ENCODE measurements at places on chromosomes 5 and 9.
A peak's percentile ranks its signal among the peaks of the same experiment; 100 is the strongest.

DNA sequence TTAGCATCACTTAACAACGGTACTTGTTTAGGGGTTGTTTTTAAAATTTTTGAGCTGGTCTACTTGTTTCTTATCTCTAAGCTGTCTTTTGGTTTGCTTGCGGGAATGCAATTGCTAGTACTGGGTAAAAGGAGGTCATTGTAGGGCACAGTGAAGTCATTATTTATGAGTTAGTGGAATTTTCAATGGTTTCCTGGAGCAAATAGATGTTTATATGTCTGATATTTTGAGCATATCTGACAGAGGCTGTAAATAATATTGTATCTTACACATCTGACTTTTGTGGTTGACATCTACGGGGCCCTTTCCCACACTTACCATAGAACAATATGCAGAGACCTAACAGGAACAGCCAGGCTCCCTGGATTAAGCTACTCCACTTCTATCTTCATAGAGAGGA is 90.4 kb upstream of the IL6ST start:
- no peak for DNase-seq

- DNase-seq = peak; percentile 50
These were observed 73.4 kb downstream of the FBXO38 start for GRCh38 chr5:148457183-148457620.

GRCh38 chr5:87741881-87742280 is 329.2 kb upstream of the CCNH start:
- no peak for DNase-seq

DNA sequence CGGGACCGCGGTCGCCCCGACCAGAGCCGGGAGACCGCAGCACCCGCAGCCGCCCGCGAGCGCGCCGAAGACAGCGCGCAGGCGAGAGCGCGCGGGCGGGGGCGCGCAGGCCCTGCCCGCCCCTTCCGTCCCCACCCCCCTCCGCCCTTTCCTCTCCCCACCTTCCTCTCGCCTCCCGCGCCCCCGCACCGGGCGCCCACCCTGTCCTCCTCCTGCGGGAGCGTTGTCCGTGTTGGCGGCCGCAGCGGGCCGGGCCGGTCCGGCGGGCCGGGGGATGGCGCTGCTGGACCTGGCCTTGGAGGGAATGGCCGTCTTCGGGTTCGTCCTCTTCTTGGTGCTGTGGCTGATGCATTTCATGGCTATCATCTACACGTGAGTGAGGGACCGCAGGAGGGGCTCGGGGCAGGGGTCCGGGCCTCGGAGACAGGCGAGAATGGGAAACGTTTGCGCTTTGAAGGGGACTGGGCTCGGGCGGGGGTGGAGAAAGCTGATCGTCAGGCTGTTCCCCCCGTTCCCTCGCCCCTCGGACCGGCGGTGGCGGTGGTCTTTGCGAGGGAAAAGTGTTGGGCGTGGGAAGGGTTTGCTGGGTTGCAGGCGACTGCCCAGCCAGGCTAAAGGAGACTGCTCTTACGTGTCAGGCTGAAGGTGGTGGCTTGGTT is 457 bp downstream of the UGCG start:
- no peak for DNase-seq

DNA sequence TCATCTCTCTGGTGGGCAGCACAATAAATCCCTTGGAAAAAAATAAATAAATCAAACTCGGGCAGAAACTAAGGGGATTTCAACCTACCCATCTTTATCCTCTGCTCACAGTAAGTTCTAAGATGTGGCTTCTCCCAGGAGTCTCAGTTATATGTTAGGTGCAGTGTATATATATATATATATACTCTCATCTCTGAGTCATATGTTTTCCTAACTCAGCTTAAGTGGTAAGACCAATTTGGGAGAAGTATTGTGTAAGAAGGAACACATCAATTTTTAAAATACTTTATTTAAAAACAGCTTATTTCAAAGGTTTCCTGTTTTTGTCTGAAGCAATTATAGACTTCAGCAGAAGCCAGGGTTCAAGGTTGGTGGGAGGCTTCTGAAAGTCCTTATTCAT is 20.3 kb upstream of the OSMR start:
- DNase-seq = no peak

- no peak for DNase-seq
These were observed 710 bp downstream of the HSD17B4 start for GRCh38 chr5:119453040-119453373.

- no peak for DNase-seq
These were observed 151.4 kb downstream of the COL23A1 start for GRCh38 chr5:178438796-178439195.

DNA sequence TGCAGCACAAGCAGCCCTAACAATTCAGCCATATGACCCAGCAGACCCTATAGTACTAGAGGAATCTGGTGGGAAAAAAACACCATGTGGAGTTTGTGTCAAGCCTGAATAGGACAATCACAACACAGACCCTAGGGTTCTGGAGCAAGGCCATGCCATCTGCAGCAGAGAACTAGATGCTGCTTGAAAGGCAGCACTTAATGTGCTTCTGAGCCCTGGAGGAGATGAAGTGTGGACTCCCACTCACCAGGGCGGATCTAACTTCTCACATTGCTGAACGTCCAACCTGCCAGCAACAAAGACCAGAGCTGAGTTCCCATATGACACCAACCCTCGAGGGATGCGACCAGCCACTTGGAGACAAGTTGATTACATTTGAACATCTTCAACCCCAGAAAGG is 43.2 kb downstream of the GABBR2 start:
- DNase-seq = no peak

DNA sequence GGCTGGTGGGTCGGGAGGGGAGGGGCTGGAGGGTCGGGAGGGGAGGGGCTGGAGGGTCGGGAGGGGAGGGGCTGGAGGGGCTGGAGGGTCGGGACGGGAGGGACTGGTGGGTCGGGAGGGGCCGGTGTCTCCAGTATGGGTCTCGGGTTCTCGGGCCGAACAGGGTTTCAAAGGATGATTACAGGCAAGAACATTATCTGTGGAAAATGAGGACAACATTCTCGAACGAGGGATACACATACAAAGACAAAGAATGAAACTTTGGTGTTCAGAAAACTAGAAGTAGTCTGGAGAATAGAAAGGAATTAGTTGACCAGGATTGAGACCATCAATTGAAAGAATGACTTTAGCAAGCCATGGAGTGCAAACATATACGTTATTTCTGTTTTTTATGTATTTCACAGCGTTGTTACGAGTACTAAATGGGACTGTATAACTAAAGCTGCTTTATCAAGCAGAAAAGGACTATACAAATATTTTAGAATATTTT is 360 bp upstream of the ZCCHC10 start:
- DNase-seq = no peak

DNA sequence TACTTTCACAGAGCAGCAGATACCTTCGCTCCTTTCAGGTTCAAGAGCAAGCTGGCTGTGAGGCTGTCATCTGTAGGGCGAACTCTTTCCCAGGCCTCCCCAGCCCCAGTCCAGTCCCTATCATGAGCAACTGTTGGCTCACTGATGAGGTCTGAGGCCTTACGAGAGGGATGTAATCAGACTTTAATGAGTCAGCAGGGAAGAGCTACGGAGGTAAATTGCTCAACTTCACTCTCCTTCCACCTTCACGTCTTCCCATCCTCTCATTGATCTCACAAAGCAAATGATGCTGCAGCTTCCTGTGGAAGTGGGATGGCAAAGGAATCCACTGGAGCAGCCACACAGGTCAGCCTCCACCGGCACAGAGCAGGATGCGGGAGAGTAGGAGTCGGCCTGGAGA is 130.7 kb upstream of the TBCA start:
- no peak for DNase-seq

DNA sequence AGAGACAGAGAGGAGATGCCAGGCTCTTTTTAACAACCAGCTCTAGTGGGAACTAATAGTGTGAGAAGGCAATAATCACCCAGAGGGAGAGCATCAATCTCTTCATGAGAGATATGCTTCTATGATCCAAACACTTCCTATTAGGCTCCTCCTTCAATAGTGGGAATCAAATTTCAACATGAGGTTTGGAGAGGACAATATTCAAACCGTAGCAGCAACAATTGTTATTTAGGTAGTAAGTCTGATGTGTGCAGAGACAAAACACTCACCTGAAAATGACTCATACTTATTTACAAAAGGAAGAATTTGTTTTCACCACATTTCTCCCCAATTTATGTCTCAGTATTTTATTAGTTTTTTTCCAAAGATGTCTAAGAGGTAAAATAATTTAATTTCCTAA is 144.3 kb downstream of the ST8SIA4 start:
- no peak for DNase-seq

DNA sequence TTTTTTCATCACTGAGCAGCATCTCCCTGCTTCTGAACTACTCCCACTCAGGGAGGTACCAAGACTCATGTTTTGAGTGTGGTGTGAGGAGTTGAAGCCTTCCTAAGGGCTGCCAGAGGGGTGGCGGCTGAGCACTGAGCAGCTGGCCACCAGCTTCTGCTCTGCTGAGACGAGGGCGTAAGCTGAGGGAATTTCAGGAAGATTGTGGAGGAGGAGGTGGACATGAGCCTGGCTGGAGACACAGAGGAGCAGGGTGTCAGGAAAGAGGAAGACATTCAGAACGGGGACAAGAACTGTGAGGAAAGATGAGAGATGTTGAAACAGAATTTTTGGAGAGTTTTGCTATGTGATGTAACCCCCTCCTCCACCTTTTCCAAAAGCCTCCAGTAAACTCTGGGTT is 7.8 kb downstream of the LCP2 start:
- no peak for DNase-seq

DNA sequence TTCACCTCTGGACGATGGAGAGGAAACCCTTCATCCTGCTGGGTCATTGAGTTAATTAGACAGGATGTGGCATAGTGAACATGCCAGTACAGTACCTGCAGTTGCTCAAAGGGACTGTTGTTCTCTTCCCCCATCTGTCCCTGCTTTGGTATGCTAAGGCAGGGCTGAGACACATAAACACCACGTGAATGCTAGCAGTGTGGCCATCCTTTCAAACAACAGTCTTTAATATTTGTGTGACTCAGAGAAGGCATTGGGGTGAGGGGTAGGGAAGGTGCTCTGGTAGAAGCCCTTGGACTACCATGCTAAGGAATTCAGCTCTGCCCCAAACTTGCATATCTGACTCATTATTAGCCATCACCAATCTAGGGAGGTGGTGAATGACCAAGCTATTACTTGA is 180.2 kb upstream of the ZNF618 start:
- DNase-seq = no peak

GRCh38 chr9:130444565-130445221 is at the start of gene ASS1:
Gene ASS1 (plus strand): TSS chr9:130444961. CDS start chr9:130452229, 7,268 bp downstream.
- no peak for DNase-seq

DNA sequence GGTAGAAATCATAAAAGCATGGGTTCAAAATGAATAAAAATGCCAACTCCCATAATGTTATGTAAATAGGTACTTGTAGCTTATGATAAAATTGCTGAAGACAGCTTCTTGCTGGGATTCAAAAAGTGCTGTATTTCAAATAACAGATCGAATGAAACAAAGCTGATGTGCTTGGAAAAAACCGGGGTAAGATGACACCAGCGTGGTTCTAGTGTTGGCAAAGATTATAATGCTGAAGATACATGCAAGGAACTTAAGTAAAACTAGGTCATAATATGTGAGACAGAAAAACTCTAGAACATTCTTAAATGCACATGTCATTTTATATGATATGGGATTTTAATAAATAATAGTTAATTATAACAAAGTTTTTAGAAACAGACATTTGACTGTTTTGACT is 44.4 kb upstream of the APC start:
- DNase-seq = no peak

GRCh38 chr5:35096932-35097331 is 49.2 kb upstream of the AGXT2 start:
- DNase-seq = no peak

DNA sequence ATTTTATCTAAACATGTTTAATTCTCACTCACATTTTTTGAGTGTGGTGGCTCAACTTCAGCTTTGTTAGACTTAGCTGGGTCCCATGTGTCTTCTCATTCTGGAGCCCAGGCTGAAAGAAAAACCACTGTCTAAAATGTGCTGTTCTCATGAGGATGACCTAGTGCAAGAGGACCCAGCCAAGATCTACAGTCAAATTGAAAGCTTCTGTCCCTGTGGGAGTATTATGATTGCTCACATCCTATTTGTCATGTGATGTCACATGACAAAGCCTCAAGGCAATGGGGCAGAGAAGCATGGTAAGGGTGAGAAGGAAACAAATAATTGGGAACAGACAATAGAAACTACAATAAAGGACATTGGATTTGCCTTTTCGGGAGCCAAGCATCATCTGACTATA is 113.4 kb upstream of the ASTN2 start:
- no peak for DNase-seq

DNA sequence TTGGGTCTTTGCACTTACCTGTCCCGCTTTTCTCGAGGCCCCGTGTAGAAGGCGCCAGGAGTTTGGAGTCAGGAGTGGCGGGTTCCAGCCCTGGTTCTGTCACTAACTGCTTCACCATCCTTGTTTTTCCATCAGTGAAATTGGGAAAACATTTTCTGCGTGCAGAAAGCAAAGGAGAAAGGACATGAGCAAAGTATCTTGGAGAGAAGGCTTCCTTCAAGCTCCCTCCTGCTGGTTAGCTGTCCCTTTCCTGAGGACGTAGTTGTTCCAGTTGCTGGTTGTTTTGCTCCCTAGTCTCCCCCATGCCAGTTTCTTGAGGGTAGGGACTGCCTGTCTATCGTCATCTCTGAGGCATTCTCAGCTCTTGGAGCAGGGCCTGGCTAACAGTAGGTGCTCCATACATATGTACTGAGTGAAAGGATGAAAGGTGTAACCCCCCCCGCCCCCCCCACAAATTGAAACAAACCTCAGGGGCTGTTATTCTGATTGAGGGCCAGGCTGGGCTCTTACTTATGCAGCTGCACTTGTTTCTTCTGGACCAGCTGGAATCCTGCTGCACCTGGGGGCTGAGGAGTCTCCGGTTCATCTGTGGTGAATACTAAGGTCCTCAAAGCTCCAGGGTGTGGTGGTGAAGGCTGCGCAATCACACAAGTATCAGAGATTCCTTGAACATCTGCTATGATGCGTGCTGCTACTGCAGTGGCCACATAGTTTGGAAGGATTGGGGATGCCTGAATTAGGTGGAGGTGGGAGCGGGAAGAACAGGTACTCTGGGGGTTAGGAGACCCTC is 1.0 kb downstream of the SMIM3 start:
- DNase-seq = no peak

- DNase-seq = no peak
These were observed 77.0 kb upstream of the TBC1D2 start for GRCh38 chr9:98332405-98332831.

DNA sequence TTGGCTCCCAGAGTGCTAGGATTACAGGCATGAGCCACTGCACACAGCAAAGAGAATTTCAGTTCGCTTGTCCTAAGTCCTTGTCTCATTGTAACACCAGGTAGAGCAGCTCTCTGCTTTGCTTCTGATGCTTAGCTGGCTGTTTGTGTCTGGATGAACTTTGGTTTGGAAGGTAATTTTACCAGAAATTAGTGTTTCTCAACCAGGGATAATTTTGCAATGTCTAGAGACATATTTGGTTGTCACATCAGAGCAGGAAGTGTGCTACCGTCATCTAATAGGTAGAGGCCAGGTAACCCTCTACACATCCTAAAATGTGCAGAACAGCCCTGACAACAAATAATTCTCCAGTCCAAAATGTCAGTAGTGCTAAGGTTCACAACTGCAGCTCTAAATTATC is 108.8 kb downstream of the SNX18 start:
- no peak for DNase-seq

- DNase-seq = no peak
These were observed 82.4 kb downstream of the MARCHF3 start for GRCh38 chr5:126948011-126948355.

GRCh38 chr5:113202746-113203716 is 226.4 kb downstream of the DCP2 start:
- no peak for DNase-seq

Data from NCI-H2081 treated with DMSO at 0.1 percent for 48 hours (cell line).